ENCODE measurements at places on chromosomes 7 and 10.
A peak's percentile ranks its signal among the peaks of the same experiment; 100 is the strongest.

DNA sequence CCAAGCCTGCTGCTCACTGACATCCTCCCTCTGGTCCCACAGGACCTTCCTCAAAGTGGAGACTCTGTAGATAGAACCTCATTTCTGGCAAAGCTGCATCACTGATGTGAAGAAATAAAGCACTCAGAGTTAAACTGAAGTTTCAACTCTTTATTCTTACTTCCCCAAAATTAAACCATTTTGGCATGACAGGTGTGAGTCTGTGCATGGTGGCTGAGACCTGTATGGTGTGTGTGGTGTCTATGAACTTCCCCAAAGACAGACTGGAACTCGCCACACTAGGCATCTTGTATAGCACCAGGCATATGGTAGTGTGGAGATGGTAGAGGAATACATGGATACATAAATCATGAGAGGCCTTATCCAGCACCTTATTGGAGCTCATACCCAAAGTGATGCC, 6.6 kb upstream of the WDFY4 start:
- no peak for DNase-seq

DNA sequence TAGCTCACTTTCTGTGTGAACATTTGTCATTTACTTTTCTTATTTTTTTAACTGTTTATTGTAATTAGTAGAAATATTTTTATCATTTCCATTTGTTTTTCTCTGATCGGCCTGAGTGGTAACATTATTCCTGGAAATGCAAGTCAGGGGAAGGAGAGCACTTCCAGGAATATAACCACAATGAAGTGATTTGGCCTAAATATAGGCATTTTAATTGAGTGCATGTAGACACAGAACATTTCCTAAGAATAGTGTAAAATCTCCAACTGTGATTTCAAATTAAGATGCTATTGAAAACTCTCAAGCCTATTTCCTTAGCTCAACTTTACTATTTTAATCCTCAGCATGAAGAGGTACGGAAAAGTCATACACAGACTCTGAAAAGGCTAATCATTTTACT, 86.5 kb upstream of the SKAP2 start:
- no peak for DNase-seq

- peak; percentile 19 for DNase-seq
Observed at GRCh38 chr7:129642871-129643549, 31.5 kb downstream of the NRF1 start.

DNA sequence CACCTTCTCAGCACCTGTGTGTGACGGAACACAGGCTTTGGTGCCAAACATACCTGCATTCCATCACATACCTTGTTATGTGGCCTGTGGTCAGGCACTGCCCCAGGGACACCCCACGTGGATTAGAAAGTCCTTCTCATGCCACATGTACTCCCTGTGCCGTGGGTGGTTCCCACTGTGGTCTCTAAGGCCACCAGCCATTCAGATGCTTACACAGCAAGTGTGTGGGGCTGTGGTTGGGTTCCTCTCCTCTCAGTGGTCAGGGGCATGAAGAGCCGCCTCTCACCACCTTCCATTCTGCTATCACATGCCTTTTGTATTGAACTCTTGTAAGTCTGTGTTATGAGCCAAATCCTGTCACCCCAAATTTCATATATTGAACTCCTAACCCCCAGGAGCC, 85.1 kb upstream of the IGFBP3 start:
- DNase-seq, result no peak

GRCh38 chr10:68625316-68625921, 65.3 kb downstream of the TET1 start:
- DNase-seq, result no peak

GRCh38 chr10:103431902-103432301, 20.3 kb downstream of the CALHM2 start:
- no peak for DNase-seq

DNA sequence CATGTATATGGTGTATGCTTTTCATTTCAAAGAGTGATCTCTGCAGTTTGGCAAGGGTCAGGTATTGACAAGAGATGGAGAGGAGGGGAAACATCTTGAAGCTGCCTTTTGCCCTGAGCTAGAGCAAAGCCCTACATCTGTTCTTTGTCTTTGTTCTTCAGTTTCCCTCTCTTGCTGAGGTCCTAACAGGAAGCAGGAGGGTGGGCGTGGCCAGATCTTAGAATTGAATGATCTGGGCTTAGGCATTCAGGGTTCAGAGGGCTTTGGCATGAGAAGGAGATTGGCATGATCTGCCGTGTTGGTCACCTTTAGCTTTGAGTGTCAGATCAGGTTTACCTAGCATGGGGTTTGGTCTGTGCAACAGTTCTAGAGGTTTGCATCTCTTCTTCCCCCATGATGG, 41.3 kb downstream of the LRMDA start:
- DNase-seq, result no peak
